Activated gamma-delta T cell (primary cell): ENCODE measurements at places on chromosomes 2 and 18.

DNA sequence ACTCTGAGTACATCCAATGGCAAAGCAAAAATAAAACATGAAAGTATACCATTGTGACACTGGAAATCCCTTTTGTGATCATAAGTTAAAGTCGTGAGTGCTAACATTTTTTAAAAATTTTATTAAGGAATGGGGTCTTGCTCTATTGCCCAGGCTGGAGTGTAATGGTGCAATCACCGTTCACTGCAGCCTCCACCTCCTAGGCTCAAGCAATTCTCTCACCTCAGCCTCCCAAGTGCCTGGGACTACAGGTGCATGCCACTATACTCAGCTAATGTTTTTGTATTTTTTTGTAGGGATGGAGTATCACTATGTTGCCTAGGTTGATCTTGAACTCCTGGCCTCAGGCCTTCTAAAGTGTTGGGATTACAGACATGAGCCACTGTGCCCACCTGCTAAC is 14.3 kb upstream of the TNFAIP6 start:
- no peak for DNase-seq

GRCh38 chr18:56576826-56577573 is 61.4 kb downstream of the TXNL1 start:
- DNase-seq: no peak

DNA sequence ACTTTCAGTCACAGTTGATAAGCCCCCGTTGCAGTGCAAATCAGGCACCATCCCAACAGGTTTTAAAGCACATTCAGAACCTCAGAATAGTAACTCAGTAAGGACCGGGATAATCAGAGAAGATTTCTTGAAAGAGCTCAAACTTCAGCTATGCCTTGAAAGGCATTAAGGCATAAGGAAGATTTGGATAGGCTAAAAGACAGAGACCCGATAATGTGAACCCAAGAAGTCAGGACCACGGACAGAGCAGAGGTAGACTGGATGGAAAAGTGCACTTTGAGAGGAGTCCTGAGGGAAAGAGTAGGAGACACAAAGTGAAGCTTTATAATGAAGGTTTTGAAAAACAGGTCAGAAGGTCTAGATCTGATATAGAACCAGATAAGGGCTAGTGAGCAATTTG is 36.9 kb upstream of the KLF7 start:
- no peak for DNase-seq

- no peak for DNase-seq
Measured at GRCh38 chr2:216664593-216665034, 30.7 kb downstream of the IGFBP5 start.

DNA sequence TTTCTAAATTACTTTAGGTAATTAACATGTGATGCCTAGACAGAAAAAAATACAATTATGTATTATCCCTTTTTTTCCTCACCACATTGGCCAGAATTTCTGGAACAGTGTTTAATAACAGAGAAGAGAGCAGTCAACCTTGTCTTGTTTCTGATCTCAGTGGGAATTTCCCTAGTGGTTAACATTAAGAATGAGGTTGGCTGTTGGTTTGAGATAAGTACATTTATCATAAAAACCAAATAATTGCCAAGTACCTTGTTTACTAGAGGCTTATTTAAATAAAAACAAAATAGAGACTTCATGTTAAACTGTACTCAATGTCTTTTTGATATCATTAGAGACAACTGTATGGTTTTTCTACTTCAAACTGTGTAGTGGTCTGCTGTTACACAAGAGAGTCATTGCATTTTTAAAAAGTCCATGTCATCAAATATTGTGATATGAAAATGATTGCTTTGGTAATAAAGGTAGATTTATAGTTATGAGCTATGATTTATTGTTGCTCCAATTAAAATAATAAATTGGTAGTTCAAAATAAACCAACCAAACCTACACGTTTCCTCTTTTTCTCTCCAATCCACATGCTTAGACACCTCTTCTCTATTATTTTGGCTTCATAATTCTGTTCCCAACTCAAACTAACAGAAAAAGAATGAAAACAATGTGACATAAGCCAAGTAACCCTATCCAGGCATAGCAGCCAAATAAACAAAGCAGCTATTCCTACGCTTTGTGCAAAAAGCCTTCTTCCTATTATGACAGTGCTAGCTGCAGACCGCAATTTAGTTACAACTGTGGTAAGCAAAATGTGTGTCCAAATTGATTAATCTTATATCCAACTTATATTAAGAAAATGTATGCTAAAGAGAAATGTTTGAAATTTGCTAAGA is 20.9 kb upstream of the TANK start:
- no peak for DNase-seq

DNA sequence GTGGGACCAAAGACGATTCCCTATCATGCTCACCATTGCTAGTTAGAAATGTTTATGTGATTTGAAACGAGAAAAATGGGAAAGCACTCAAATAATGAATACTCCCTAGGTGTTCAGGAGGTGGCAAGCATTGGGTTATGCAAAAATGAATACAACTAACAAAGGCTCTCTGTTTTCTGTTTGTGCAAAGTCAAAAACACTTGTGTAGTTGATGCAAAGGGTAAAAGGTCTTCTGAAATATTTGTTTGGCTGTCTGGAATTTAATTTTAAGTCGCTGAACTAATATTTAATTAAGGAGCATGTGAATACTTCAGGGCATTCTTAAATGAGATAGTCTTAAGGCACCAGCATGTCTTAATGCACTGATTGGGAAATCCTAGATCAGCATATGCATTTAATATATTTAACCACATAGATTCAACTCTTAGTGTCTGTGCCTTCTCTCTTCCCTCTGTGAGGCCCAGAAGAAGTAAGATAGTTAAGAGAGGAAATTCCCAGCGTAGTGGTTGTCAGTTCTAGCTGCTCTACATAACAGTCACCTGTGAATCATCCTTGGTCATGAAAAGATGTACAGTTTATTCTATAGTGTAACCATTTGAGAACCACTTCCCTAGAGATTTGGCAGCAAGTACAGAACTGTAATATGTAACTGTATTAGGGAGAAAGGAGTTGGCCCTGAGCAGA is 111.9 kb downstream of the EPC2 start:
- DNase-seq: no peak

DNA sequence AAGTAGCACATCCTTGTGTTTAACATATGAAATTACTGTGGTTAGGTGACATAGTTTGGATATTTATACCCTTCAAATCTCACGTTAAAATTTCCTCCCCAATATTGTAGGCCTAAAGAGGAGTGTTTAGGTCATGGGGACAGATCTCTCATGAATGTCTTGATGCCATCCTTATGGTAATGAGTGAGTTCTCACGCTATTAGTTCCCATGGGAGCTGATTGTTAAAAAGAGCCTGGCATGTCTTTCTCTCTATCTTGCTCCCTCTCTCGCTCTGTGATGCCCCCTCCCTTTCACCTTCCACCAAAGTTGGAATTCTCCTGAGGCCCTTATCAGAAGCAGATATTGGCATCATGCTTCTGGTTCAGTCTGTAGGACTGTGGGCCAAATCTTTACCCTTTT is 660.1 kb downstream of the ADCYAP1 start:
- DNase-seq: no peak

DNA sequence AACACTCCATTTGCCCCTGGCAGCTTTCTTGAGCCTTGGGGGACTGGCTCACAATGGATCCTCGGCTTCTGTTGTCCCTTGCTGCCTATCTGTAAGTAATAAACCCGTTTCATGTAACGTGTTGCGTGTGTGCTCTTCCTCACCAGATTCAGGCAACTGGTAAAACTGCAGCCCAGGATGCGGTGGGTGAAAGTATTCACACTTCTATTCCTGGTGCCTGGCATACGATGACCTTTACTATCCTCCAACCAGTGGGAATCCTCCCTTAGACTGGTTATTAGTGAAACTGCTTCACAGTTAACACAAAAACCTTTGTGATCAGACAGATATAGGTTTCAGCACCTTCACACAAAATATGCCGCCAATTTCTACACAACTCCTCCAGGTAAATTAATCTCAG is 13.6 kb upstream of the ICA1L start:
- no peak for DNase-seq

DNA sequence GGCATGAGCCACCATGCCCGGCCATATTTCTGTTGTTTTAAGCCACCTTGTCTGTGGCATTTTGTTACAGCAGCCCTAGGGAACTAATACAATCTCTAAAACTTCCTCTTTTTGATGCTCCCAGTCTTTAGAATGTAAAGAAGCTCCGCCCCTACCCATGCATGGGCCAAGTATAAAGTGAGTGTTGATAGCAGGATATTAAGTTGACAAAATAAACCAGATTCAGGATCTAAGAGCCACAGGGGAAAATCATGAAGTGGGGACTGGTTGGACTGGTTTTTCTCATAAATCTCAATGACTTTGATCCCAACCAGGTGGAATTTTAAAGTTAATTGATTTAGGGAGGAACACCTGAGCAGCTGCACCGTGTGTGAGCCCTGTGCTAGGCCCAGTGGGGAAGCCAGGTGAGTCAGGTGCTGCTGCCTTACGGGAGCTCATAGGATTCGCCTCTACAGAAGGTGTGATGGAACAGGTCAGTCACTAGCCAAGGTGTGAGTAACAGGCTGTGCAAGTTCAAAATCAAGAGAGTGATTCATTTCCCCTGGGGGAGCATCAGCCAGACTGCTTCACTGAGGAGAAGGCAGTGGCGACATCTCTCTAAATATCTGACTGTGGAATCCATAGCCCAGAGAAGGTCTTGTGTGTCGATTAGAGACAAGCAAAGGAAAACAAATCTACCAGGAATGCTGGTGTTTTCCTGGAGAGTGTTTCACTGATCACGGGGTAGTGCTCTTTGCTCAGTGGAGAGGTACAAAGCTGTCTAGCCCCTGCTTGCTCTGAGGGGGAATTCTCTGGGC is 63.0 kb upstream of the MSH2 start:
- no peak for DNase-seq

- DNase-seq: peak; percentile 67
Measured at GRCh38 chr2:28406276-28407096, 13.8 kb downstream of the FOSL2 start.

GRCh38 chr18:23442958-23443357 is 10.1 kb upstream of the RIOK3 start:
- no peak for DNase-seq

DNA sequence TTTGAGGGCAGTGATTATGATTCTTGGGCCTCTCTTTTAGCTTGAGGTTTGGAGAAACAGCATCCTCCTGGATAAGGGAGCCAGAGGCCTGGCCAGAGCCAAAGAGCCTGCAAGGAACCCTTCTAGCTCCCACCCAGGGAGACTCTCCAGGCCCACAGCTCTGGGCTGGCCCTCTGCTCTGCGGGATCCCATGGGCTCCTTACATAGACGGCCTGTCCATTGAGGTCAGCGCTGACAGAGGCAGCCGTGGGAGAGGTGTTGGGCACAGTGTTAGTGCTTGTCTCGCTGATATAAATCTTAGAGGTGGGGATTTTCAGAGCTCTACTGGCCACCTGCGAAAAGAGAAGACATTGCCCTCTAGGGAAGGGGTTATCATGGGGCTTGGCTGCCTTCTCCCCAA is 67.2 kb downstream of the XDH start:
- no peak for DNase-seq

DNA sequence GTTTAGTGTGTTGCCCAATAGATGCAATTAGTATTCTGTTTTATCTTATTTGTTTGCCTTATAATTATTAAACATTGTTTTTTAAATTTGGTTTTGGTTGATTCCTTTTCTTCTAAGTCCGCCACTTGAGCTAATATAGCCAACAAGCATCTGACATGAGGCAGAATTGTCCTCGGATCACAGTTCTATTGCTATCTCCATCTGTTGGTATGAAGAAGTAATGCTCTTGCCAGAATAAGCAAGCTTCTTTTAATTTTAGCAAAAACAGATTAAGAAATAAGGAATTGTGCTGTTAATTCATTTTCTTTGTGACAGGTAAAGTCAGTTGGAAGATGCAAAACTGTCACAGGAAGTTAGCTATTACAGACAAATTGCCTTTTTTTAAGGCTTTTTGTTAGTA is 54.3 kb downstream of the R3HDM1 start:
- no peak for DNase-seq

- no peak for DNase-seq
Measured at GRCh38 chr2:148486655-148487054, 157.9 kb upstream of the EPC2 start.

DNA sequence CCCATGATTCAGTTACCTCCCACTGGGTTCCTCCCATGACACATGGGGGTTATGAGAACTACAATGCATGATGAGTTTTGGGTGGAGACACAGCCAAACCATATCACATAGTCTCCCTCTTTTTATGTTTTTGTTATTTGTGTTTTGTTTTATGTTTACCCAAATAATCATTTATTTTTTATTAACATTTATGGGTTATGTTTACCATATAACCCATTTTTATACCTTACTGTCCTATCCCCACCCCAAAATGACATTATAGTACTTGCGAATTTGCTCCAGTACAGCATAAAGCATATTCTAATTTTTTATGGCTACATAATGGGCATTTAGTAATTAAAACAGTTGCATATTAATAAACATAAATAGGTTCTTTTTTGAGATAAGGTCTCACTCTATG is 61.9 kb upstream of the TTC27 start:
- DNase-seq: no peak

DNA sequence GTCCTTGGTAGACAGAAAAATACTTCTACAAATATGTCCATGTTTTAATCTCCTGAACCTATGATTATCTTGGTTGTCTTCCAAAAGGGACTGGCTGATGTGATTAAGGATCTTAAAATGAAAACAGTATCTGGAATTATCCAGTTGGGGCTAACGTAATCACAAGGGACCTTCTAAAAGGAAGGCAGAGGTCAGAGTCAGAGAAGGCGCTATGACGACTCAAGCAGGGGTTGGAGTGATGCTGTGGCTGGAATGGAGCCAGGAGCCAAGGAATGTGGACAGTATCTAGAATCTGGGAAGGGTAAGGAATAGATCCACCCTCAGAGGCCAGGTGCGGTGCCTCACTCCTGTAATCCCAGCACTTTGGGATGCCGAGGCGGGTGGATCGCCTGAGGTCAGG is 4.2 kb upstream of the USP14 start:
- DNase-seq: no peak
